Renal pelvis (tissue), 12 donors: ENCODE measurements at places on chromosomes 7 and 10. TPM values are rescaled to one million over a fixed set of nuclear protein-coding genes. Genes with fewer than 3 reads are reported as not detected.
A peak's percentile ranks its signal among the peaks of the same experiment; 100 is the strongest.

TRPV5 gene
- 1.7 TPM for polyA plus RNA-seq

AASS gene
- polyA plus RNA-seq, result 66.1 TPM

PRPS1L1 gene
- polyA plus RNA-seq, result not detected

GRCh38 chr10:49176310-49177268 is 11.6 kb downstream of the TMEM273 start:
- DNase-seq, result no peak

- DNase-seq, result no peak
Measured at GRCh38 chr7:16080131-16080530, 341.2 kb downstream of the CRPPA start.

DNA sequence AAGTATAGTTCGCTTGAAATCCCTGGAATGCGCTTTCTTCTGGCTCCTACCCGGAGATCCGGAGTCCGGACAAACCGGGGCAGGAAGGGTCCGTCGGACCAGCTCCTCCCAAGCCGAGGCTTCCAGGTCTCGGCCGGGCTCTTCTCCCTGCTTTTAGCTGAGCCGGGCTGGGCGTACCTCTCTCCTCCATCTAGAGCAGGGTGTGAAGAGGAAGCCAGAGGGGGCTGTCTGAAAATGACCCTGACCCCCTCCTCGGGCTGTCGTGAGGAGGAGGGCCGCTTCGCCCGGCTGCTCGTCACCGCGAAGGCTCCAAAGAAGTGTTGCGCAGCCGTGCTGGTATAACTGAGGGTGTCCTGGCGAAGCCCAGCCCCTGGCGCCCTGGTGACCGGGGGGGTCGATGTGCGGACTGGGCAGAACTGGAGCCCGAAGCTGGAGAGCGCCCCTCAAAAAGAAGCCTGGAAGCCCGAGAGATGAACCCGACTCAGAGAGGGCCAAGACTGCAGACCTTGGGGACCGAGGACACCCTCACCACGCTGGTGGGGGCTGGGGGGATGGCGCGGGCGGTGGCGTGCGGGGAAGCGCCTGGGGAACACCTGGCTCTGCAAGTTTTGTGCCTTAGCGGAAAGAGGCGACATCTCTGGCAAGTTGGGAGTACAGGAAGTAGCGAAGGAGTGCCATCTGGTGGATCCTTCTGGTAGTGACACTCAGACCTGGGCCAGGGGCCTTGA is 5.7 kb downstream of the KAZALD1 start:
- peak; percentile 81 for DNase-seq

- peak; percentile 10 for DNase-seq
Measured at GRCh38 chr7:106421181-106421762, 136.5 kb upstream of the NAMPT start.

DNA sequence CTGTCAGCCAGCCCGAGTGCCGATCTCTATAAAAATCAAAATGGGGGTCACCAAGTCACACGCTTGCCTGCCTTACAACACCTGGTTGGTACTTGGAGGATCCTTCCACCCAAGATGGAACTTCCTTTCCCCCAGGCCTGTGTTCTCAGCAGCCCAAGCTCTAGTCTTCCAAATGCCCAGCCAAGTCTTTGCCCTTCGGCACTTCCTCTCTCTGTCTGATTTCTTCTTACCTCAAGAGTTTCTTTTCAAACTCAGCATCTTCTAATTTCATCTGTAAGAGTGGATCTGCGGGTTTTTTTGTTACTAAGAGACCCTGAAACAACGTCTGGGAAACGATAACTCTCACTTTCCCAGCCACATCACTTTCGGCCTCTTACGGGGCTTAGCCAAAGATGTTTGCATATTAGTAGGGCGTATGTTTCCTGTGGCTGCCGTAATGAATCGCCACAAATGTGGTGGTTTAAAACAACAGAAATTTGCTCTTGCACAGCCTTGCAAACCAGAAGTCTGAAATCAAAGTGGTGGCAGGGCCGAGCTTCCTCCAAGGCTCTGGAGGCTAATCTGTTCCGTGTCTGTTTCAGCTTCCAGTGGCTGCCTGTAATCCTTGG is 219.9 kb downstream of the TCF7L2 start:
- no peak for DNase-seq

GRCh38 chr10:123241391-123242141 is 87.4 kb downstream of the BUB3 start:
- DNase-seq, result no peak

DNA sequence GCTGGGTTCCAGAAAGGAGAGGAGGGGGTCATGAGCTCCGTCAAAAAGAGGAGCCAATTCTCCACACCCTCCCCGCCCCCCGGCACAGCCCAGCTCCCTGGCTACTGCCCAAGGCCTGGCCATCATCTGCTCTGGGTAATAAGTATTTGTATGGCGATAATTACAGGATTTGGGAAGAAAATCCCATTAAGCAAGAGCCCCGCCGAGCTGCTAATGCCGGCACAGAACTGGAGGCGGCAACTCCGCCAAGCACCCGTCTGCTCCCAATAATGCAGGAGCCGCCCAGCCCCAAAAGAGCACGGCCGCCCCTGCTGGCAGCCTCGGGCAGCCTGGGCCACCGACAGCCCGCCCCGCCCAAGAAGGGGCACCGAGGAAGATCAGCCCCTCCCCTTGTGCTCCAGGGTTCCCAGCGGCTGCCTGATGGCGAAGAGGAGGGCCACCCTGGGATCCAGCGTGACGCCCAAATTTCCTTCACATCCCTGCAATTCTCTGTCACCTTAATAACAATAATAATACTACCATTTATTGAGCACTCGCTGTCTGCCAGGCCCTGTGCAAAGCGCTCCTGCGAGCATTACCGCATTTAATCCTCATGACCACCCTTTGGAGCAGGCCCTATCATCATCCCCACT is 5.9 kb downstream of the SLIT1 start:
- DNase-seq, result no peak

DNA sequence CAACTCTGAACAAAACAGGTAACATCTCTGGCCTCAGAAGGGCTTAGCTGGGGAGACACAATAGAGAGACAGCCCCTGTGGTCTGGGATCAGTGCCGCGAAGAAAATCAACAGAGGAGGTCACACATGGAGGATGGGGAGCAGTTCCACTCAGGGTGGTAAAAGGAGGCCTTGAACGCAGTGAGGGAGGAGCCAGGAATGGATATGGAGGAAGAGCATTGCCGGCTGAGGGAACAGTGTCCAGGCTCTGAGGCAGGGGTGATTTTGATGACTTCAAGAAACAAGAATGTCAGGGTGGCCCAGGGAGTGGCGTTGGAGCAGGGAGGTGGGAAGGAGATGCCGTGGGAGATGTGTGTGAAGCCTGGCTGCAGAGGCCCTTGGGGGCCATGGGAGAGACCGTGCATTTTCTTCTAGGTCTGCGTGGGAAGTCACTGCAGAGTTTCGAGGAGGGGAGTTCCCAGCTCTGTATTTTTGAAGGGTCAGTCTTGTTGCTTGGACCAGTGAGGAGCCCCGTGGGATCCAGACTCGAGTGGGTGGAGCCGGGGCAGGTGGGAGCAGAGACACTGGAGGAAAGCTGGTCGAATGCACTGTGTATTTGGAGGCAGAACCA is 35.7 kb upstream of the SH2D4B start:
- DNase-seq, result no peak
